AG08396 (cell line): ENCODE measurements at places on chromosomes 16 and 17.

DNA sequence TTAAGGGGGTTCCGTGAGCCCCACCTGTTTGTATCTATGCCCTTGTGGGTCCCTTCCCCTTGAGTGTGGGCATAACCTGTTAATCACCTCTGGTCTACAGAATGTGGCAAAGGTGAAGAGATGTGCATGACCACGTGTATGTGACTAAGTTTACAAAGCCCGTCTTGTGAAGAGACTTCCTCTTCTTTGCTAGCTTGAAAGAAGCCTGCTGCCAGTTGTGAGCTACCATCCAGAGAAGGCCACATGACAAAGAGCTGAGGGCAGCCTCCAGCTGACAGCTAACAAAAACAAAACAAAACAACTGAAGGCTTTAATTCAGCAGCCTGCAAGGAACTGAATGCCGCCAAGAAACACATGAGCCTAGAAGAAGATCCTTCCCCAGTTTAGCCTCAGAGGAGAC is 112.0 kb downstream of the AXIN2 start:
- DNase-seq, result no peak

DNA sequence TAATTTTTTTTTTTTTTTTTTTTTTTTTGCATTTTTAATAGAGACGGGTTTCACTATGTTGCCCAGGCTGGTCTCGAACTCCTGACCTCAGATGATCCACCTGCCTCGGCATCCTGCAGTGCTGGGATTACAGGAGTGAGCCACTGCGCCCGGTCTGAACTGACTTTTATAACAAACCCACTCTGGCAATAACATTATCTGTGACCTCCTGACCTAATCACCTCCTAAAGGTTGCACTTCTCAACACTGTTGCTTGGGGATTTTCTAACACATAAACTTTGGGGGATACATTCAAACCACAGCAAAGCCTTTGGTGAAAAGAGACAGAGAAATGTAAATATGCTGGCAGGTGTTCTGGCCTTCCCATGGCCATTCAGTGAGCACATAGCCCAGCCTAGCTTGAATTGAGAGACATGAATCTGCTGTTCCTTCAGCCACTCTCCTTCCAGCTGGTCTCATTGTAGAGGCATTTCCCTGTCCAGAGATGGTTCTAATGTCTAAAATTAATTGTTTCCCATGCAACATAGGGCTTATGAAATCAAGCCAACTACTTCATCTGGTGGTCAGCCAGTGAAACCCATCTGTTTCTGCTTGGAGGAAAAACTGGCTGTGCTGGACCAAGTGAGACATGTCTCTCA is 28.3 kb downstream of the LYRM1 start:
- DNase-seq, result no peak

- no peak for DNase-seq
Observed at GRCh38 chr17:50847566-50847965, 12.2 kb downstream of the WFIKKN2 start.

DNA sequence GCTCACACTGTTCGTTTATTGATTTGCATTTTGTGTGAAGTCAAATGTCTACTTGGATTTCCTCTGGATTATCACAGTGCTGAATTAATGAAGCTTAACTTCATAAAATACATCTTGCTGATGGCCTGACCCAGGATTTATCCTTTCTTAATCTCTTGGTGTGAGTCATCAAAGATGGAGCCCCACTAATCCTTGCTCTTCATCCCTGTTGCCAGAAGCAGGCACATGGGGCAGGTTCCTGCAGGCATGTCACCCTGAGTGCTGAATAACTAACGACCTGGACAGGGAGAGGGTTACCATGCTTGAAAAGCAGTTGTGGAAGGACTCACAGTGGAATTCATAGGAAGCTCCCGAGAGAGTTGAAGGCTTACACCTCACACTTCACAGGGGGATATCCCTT is 56.0 kb upstream of the FA2H start:
- DNase-seq, result no peak

GRCh38 chr16:87687126-87687910 is 78.5 kb downstream of the KLHDC4 start:
- DNase-seq, result peak; percentile 57

DNA sequence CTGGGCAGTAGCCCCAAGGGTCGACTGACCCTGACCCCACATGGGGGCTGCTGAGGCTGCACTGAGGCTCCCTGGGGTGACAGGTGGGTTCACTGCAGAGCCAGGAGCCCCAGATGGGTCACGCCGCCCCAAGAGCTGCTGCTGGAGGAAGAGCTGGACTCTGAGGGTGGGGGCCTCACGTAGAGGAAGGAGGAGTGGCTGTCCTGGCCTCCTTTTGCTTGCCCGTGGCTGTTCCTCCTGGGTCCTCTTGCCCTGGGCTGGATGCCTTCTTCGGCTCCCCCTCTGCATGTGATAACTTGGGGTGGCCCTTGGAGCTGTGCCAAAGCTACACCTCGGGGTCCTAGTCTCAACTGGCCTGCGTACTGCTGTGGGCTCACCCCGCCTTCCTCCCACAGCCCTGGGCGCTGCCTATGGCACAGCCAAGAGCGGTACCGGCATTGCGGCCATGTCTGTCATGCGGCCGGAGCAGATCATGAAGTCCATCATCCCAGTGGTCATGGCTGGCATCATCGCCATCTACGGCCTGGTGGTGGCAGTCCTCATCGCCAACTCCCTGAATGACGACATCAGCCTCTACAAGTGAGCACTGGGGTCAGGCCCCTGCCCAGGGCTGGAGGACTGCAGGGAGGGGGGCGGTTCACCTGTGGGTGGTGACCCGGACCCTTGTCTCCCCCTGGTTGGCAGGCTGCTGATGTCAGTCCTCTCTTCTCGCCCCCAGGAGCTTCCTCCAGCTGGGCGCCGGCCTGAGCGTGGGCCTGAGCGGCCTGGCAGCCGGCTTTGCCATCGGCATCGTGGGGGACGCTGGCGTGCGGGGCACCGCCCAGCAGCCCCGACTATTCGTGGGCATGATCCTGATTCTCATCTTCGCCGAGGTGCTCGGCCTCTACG is 1.1 kb upstream of the AMDHD2 start:
- DNase-seq, result no peak

- no peak for DNase-seq
Observed at GRCh38 chr17:33335491-33336173, 42.5 kb upstream of the ASIC2 start.

DNA sequence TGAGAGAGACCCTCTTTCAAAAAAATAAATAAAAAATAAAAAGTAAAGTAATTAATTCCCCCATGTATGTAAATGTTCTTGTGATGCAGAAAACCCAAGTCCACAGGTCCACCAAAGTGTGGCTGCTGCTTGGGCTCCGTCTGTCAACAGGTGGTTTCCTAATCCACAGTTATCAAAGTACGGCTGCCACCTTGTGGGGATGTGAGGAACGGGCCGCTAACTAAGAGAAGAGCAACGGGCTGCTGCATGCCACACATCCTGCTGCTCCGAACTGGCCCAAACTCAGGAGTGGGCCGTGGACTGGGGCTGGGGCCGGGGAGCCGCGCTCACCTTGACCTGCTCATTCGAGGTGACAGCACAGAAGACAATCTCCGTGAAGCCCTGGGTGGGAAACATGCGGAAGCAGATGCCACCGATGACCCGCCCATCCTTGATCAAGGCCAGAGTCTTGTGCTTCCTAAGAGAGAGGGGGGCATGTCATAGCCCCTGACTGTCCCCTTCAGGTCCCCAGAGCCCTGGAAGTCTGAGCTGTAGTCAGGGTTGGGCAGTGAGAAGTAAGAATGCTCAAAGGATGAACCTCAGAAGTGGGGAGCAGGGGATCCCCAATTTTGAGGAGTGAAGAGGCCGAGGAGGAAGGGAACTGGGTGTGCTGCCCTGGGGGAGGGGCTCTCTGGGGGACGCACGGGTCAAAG is 4.3 kb downstream of the KAT2A start:
- DNase-seq, result peak; percentile 83

- no peak for DNase-seq
Observed at GRCh38 chr17:27818401-27819105, 18.2 kb upstream of the NOS2 start.
